ENCODE measurements at places on chromosomes 4 and X.

GRCh38 chr4:148574911-148575310, 132.7 kb upstream of the NR3C2 start:
- DNase-seq, result no peak

DNA sequence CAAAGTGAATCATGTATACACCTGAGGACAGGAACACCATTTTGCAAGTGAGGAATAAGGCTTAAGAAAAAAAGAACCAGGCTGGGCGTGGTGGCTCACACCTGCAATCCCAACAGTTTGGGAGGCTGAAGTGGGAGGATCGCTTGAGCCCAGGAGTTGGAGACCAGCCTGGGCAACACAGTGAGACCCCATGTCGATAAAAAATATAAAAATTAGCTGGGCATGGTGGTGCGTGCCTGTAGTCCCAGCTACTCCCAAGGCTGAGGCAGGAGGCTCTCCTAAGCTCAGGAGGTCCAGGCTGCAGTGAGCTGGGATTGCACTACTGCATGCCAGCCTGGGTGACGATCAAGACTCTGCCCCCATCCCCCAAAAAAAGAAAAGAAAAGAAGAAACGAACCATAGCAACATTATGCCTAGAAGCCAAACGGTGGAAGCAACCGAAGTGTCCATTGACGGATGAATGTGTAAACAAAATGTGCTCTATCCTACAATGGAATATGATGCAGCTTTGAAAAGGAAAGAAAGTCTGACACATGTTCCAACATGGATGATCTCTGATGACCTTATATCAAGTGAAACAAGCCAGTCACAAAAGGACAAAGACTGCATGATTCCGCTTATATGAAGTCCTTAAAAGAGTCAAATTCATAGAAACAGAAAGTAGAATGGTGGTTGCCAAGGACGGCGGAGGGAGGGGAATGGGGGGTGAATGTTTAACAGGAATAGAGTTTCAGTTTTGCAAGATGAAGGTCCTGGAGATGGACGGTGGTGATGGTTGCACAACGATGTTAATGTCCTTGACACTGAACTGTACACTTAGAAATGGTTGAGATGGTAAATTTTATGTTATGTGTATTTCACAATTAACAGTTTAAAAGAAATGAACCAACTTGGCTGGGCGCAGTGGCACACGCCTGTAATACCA, 8.6 kb upstream of the KIAA0232 start:
- DNase-seq, result no peak

- DNase-seq, result no peak
Observed at GRCh38 chr4:120680647-120681228, 241.8 kb downstream of the PRDM5 start.

- DNase-seq, result no peak
Observed at GRCh38 chr4:139668658-139669201, 3.1 kb downstream of the MGST2 start.

- DNase-seq, result no peak
Observed at GRCh38 chrX:86421771-86422170, 273.5 kb downstream of the DACH2 start.

- DNase-seq, result no peak
Observed at GRCh38 chr4:53932796-53933610, 131.4 kb downstream of the CHIC2 start.

DNA sequence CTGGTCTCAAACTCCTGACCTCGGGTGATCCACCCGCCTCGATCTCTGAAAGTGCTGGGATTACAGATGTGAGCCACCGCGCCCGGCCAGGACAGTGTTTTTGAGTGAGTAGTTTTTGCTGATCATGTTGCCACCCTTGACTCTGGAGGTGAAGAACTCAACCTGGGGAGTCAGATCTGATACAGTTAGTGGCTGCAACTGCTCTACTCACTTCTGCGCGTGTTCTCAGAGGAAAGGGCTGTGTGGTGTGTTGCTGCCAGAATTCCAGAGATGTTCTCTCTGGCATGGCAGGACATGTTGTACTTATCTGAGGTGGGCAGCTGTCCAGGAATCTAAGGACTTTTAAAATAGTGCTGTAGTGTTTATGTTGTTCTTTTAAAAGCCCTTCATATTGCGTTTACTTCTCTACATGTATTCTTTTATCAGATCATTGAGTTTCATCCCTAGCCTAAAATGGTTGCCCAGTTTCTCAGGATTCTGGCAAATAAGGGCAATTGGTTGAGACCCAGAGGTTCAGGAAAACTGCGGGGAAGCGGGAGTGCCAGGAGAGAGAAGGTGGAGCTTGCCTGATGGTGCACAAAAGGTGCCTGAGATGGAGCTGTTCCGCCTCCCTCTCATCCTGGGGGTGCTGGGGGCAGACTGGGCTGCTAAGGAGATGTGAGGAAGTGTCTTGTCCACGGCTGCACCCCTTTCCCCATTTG, 97.7 kb downstream of the ARHGAP10 start:
- no peak for DNase-seq

- DNase-seq, result no peak
Observed at GRCh38 chr4:73533515-73534422, 52.2 kb downstream of the AFM start.

- no peak for DNase-seq
Observed at GRCh38 chr4:14743601-14744000, 258.7 kb upstream of the CPEB2 start.

- no peak for DNase-seq
Observed at GRCh38 chr4:157220371-157220881, at the start of gene GRIA2. Gene GRIA2 (plus strand): TSS chr4:157220728. CDS start chr4:157221043, 315 bp downstream.

- no peak for DNase-seq
Observed at GRCh38 chr4:94160774-94161173, 46.9 kb upstream of the SMARCAD1 start.

DNA sequence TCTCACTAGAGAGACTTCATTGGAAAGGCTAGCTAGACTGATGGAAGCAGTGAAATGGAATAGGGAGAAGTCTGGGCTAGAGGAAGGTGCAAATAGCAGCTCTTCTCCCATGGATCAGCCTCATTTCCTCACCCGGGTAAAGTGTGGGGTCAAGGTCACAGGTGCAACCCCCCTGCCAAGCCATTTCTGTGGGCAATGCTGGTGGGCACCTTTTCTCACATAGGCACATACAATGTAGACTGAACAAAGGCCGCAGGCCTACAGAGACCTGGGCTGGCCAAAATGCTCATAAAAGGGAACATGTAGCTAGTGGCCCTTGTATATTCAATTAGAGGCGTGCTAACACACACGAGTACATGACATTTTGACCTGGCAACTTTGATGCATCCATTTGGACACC, 71.5 kb upstream of the EFNB1 start:
- no peak for DNase-seq

GRCh38 chr4:1797861-1798579, 4.9 kb downstream of the FGFR3 start:
- DNase-seq, result no peak

DNA sequence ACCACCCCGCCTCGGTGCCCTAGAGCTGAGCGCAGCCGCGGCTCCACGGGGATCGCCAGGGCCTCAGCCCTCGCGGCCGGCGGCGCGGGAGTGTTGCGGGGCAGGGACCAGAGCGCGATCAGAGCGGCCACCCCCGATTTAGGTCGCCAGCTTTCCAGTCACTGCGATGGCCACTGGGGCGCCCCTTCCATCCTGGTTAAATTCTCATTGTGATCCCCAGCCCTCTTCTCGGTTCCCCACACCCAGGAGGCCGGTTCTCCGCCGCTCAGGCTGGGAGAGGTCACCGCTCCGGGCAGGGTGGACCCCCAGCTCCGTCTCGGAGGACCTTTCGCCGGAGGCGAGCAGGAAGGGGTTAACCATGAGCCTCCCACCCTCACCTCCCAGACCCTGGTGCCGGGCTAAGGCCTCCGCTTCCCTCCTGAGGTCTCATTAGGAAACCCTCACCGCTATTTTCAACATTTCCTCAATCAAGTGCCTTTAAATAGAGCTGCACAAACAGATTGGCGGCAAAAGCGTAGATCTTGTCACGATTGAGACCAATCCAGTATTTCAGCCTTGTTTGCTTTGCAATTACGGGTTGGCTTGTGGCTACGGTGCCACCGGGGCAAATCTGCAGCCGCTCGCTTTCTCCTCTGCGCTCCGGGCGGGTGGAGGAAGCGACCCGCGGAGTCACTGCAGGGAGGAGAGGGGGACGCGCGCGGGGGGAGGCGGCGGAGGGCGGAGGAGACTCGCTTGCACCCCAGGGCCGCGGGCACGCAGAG, 8.3 kb upstream of the HAND2 start:
- DNase-seq, result no peak

- no peak for DNase-seq
Observed at GRCh38 chrX:39258331-39258730, 457.1 kb downstream of the MID1IP1 start.

GRCh38 chr4:123826896-123827295, 430.3 kb downstream of the SPRY1 start:
- no peak for DNase-seq

GRCh38 chrX:129750971-129751370, 12.2 kb downstream of the XPNPEP2 start:
- DNase-seq, result no peak

- no peak for DNase-seq
Observed at GRCh38 chrX:16772460-16772859, 13.8 kb upstream of the TXLNG start.

- no peak for DNase-seq
Observed at GRCh38 chr4:157983300-157983699, 189.5 kb downstream of the GASK1B start.

DNA sequence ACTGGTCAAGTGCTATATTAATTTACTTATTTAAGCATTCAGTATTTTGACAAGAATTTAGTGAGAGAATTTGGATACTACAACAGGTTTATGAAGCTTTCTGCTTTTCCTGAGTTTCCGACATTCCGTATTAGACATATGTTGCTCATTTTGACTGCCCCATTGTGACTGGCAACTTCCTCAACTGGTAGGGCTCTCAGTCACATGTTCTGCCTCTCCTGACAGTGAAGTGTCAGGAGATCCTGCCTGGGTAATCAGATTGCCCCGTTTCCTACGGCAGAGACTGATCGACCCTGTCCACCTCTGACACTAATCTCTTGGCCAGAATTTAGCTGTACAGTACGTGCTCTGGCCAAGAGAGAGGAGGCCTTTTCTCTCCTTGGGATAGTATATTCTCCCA, 49.5 kb downstream of the CLNK start:
- no peak for DNase-seq

DNA sequence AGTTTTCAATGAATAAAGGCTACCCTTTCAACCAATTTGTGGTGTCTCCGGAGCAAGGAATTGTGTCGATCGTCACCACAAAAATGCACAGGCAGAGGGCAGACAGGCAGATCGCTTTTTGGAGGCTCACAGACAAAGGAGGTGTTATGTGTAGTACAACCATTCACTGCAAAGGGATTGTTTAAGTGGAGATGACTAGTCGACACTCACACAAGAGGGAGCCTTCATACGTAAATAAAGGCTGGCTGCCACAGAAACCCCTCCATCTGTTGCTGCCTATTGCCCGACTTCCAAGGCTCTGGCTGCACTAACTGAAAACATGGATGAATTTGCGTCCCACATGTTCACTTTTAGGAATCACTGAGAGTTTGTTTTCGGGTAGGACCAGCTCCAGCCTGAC, 281.1 kb downstream of the NKX6-1 start:
- DNase-seq, result no peak

DNA sequence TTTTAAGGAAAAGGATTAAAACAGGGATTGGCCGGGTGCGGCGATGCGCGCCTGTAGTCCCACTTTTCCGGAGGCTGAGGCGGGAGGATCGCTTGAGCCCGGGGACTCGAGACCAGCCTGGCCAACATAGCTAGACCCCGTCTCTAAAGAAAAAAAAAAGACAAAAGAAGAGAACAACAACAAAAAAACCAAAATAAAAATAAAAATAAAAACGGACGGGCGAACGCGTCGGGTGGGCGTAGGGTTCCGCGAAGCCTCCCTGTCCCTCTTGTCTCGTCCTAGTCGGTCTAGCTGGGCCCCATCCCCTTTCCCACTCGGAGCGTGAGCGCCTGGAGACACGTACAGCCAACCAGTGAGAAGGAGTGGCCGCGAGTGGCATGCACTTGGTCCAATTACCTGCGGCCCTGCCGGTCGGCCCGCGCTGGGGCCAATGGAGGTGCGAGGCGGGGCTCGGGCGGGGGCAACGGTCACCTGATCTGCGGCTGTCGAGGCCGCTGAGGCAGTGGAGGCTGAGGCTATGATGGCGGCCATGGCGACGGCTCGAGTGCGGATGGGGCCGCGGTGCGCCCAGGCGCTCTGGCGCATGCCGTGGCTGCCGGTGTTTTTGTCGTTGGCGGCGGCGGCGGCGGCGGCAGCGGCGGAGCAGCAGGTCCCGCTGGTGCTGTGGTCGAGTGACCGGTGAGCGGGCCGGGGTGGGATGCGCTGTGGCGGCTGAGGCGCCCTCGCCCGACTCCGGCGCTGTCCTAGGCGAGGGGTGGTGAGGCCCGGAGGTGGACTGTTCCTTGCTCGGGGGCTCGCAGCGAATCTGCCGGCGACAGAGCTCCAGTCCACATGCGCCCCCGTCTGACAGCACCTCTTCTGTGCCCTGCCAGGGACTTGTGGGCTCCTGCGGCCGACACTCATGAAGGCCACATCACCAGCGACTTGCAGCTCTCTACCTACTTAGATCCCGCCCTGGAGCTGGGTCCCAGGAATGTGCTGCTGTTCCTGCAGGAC, at the start of gene ATP6AP1:
Gene ATP6AP1, plus strand, starts transcription at position 502 of the 996 bp plus-strand sequence. Its CDS starts 16 bp downstream, at position 518.
- peak; percentile 70 for DNase-seq

- DNase-seq, result no peak
Observed at GRCh38 chr4:17368408-17368807, 143.5 kb downstream of the QDPR start.

DNA sequence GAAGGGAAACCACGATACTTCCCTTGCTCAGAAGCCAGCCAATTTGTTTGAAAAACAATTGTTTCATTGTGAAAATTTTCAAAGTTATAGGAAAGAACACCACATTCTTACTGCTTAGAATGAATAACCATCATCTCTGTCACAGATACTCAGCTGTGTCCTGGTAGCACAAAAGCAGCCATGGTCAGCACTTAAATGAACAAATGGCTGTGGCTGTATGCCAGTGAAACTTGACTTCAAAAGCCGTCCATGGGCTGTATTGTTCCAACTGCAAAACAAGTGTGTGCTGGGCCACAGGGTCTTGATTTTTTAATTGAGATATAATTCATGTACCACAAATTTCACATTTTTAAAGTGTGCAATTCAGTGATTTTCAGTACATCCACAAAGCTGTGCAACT, 19.6 kb downstream of the NSDHL start:
- no peak for DNase-seq

DNA sequence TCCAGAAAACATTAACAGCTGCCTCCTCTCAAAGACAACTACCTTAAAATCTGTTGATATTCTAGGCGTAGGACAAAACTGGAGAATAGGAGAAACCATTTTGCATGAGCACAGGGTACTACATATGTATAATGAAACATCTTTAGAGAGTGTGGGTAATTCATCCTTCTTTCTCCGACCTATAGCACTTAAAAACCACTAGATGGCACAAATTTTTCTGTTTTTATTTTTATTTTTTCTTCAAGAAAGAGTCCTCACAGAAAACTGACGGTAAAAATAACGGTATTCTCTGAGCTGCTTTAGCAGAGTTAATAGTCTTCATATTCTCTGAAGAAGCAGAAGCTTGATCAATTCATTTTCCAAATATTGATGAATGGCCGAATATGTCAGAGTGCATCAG, 14.6 kb downstream of the SMIM31 start:
- no peak for DNase-seq

GRCh38 chr4:124123181-124123580, 589.4 kb downstream of the ANKRD50 start:
- no peak for DNase-seq

- no peak for DNase-seq
Observed at GRCh38 chrX:139290310-139290709, 240.2 kb upstream of the F9 start.

GRCh38 chrX:15985937-15986336, 131.3 kb upstream of the AP1S2 start:
- DNase-seq, result peak; percentile 2

GRCh38 chr4:55838952-55839351, 14.5 kb upstream of the EXOC1 start:
- no peak for DNase-seq

Data from stimulated activated CD4-positive, alpha-beta T cell treated with anti-CD3 and anti-CD28 coated beads, Interleukin-12 subunit alpha, Interleukin-12 subunit beta, amount 100 ng/mL, for 24 hours (primary cell).